ENCODE measurements at places on chromosomes 5 and 9.

DNA sequence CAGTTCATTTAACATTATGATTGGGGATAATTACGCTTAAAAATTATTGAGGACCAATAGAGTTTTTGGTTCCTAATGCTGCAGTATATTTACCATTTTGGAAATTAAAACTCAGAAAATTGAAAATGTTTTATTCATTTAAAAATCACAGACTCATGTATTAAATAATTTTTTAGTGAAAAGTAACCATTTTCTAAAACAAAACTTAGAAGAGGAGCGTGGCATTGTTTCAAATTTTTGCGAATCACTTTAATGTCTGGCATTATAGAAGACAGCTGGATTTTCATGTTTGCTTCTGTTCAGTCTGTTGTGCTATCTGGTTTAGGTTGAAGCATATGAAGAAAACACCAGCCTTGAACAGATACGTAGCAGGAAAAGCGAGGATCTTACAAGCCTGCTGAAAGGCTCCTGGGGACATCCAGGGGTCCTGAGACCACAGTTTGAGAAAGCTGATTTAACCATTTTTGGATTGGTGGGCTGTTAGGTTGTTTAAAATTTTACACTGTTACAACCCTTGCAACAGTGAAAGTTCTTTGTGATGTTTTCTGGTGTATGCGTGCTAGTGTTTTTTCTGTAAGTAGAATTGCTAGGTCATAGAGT lies 1.6 kb downstream of the ZFYVE16 start:
- no peak for DNase-seq

DNA sequence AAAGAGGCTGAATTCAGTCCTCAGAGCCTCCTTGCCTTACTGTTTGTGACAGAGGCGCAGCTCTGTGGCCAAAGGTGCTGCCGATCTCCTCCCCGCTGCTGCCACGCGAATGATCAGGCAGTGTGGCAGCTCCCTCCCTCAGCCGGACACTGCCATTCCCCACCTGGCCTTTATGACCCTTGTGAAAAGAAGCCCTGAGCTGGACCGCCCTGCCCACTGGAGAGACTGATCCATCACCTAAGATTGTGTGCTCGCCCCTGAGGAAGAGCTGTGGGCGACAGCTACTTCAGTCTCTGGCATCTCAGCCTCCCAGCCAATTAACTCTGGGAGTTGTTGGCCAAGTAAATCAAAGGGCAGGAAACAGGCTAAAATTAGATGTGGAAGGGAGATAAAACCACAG lies 90.9 kb downstream of the CARTPT start:
- DNase-seq = no peak

DNA sequence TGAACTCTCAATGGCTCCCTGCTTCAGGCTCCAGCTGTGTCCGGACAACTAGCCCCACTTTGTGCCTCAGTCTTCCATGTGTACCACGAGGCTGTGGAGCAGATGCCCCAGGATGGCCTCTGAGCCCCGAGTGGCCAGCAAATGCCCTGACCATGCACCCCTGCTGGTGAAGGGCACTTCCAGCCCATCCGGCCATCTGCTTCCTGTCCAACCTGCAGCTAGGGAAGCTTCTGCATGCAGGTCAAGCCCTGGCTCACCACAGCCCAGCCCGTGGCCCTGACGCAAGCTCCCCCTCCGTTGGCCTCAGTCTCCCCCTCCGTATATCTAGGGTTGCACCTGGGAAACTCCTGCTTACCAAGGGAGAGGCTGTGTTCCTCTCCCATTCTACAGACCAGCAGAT lies 4.8 kb downstream of the NINJ1 start:
- peak; percentile 40 for DNase-seq

GRCh38 chr9:126171641-126172040 lies 155.0 kb upstream of the MVB12B start:
- no peak for DNase-seq

DNA sequence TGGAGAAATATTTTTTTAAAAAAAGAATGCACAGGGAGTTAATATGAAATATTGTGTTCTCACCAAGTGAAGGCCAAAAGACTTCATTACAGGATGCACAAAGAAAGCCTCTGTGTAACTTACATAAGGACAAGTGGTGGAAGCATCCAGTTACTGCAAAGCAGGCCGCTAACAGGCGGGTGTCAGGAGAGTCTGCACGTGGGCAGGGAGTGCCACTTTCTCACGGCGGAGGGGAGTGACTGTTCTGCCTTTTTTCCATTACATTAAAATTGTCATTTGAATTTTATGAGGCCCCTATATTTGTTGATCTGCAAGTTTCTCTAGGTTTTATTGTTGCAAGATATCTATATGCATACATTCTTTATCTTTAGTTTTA lies 28.1 kb upstream of the SPATA31E1 start:
- DNase-seq = no peak

DNA sequence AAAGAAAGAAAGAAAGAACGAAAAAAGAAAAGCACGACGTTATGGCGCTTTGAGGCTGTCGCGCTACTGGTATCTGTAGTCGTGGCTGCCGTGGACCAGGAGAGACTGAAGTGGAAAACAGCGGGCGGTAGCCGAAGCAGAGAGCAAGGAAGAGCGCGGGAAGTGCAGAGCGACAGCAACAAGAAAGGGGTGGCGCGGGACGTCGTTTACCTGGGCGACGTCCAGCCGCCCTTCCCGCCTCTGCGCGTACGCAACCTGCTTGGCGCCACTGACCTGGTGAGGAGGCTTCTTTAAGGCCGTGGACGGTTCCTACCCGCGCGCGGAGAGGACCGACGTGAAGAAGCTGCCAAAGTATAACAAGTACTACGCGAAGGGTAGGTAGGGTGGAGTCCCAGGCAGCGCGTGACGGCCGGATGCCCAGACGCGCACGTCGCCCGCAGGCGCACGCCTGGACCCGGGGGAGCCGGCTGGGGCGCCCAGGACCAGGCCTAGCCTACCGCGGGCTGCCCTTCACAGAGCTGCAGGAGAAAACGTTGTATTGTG lies 15.4 kb downstream of the CCL28 start:
- DNase-seq = no peak

DNA sequence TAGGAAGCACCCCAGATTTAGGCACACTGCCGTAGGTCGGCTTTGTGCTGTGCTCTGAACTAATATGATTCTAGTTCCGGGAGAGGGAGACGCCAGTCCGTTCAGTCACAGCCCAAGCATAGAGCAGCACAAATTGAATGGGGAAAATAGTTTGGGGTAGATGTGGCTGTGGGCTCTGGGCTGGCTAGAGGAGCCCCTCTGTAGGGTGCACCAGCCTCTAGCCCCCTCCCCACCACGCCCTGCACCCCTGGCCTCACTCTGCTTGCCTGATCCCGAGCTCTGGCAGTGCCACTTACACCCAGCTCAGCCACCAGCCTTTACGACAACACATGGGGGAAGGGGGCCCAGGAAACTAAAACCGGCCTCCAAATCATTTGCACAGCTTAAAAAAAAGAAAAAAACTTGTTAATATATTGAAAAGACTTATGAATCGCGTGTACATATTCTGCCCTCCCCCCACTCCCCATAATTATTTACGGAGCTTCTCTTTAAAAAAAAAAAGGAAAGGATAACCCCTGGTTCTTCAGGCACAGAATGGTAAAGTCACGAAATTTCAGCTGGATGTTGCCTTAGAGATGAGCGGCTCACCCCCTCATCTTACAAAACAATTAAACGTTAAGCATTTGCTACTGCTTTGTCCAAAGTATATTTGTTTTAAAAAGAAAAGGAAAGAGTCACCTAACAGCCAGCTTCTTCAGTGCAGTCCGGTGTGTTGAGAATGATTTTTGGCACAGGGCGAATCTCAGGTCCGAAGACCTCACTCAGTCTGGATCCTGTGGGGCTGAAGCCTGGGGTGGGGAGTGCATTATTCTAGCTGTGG lies 3.5 kb downstream of the LMX1B start:
- peak; percentile 47 for DNase-seq

GRCh38 chr5:120913396-120913795 lies 449.3 kb downstream of the PRR16 start:
- no peak for DNase-seq

GRCh38 chr5:135047347-135047695 lies 13.3 kb upstream of the PITX1 start:
- no peak for DNase-seq

DNA sequence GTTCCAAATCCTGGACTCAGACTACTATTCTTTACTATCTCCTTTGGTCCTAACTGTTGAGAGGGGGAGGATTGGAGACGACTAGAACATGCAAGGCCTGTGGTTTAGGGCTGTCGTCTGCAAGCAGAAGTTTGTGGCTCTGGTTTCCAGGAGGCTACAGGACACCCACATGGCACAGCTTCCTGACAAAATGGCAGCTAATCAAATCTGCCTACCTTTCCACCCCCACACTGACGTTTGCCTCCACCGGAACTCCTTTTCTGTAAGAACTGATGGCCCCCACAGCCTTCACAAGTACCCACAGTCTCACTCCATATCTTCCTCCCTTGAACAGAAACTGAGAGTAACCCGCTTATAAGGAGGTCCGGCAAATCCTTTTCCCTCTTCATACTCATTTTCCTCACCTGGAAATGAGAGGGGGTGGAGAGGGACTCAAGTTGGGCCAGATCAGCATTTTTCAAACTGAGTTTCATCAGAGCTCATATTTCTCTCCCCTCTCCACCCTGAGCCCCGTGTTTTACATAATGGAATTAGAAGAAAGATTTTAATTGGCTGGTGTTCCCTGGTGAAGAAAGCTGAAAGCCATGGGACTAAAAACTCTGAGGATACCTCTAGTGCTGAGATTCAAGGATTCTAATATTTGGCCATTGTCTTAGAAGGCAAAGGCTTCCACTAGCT lies 5.2 kb downstream of the SLC31A2 start:
- no peak for DNase-seq

- no peak for DNase-seq
These were observed 182.1 kb downstream of the DEPDC1B start for GRCh38 chr5:60517850-60518249.

- DNase-seq = no peak
These were observed 23.7 kb upstream of the LOX start for GRCh38 chr5:122101636-122102285.

DNA sequence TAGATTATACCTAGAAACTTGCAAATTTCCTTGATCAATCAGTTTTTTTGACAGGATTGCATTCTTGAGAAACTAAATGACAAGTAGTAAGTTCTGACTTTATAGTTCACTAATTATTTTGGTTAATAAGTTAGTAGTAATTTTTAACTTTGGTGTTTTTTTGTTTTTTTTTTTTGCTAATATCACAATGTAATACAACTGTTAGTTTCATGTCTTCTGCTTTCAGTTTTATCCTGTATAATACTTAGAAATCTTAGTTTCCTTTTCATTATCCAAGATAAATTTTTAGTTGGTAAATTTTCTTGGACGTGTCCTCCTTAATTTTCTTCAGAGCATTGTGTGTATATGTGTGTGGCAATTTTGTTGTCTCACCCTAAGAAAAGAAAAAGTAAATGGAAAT lies 57.8 kb downstream of the CWC27 start:
- DNase-seq = no peak

DNA sequence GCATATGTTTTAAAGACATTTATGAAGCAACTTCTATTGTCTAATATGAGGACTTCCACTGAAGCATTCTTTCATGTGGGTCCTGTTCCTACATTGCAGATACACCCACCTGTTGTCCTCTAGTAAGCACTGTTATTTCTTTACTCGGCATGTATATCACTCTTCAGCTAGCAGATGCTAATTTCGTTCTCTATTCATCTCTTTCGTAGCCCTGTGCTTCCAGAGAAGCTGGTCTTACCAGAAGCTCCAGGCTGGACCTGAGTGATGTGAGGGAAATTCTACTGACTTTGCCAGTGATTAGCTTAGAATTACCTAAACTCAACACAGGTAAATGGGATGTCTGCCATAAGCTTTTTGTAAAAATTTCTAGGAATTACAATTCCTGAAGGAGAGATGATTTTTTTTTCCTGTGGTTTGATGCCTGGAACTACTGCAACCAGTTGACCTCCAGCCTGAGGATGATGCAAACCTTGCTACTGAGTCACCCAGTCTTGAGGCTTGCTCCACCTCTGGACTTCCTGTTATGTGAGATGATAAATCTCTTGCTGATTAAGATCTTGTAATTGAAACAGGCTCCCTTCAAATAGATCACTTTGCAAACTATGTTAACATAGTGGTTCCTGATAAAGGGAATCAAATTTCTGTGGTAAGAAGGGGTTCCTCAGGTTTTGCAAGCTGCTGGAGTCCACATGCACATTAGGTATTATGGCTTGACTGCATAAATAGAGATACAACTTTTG lies 52.2 kb upstream of the SPINK5 start:
- DNase-seq = no peak

GRCh38 chr5:41415242-41415641 lies 95.2 kb downstream of the PLCXD3 start:
- no peak for DNase-seq

DNA sequence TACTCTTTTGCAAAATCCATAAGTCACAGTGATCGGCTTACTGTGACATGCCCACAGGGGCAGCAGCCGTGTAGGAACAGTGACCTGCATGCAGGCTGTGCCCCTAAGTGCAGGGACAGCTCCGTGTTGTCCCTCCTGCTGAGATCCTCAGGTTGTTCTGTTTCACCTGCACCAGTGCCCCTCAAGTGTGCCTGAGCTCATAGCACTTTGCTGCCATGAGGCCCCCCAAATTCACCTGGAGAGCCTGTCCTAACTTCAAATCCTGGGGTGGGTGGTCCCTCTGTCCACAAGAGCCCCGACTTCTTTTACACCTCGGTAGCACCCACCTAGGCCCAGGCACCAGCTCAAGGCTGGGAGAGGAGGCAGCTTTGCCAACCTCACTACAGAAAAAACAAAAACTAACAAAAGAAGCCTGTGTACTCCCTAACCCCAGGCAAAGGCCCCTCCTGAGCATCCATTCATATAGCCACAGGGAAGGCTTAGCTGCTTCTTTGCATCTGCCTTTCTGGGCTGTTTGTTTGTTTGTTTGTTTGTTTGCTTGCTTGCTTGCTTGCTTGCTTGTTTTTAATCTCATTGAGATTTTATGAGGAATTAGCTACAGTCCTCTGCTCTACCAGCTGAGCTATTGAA lies 214.5 kb downstream of the AUH start:
- no peak for DNase-seq

- DNase-seq = no peak
These were observed 47.5 kb downstream of the RAPGEF6 start for GRCh38 chr5:131587541-131587940.

DNA sequence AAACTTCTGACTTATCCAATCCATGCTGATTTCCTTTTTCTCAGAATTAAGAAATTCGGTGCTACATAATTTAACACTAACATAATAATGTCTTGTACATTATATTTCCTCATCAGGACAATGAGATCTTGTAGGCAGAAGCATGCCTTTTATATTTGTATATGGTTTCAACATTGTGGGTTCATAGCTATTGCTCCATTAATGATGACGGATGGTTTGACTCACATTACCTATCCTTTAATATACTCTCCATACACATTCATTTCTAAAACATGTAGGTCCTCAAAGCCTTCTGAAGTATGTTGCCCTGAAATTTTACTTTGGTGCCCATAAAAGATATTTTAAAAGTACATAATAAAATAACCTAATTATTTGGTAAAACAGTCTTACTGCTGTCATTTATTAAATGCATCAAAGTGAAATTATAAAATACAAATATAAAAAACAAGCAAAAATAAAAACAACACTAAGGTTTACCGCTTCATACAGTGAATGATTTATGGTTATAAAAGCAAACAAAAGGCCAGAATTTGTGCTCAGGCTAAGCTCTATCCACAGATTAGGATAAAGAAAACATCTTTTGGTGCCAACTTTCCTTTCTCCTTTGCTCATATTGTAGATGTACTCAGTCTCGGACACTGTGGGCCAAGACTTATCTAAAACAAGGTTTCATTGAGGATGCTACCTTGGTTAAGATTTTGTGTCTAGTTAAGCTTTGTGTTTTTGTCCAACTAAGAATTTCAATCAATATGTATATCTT lies 61.2 kb upstream of the GCNT4 start:
- DNase-seq = no peak

Measured in ecto neural progenitor cell (in vitro differentiated cells).